Endothelial cell (in vitro differentiated cells): ENCODE measurements at places on chromosomes 1 and 21. TPM values are rescaled to one million over a fixed set of nuclear protein-coding genes. Genes with fewer than 3 reads are reported as not detected.

DNA sequence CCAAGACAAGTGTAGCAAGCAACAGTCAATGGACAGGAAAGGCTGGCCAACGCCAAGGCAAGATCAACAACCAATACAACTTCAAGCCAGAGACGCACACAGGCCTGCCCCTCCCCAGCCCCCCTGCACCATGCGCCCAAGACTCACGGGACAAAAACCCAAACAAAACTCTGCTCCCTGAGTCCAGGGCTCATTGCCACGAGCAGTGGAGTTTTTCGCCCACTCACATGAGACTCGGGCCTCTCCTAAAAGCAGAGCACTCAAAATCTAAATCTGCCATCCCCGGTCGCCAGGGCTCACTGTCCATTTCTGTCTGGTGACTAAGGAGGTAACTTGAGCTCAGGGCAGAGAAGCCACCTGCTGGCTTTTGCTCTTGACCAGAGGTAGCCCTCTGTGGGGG, 174.8 kb downstream of the CLIC6 start:
- DNase-seq, result no peak

- no peak for DNase-seq
Measured at GRCh38 chr1:227937031-227937837, 10.5 kb downstream of the WNT9A start.

- DNase-seq, result no peak
Measured at GRCh38 chr1:159996653-159997052, 35.1 kb downstream of the PIGM start.

DNA sequence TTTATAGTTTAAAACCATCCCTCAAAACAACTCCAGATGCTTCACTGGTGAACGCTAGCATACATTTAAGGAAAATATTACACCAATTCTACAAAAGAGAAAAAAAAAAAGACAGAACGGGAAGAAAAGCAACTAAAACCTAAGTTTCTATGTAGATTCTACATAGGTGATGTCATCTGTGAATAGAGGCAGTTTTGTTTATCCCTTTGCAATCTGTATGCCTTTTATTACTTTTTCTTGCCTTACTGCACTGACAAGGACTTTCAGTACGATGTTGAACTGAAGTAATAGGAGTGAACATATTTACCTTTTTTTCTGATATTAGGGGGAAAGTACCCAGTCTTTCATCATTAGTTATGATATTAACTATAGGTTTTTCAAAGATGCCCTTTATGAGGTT, 101.7 kb upstream of the HAO2 start:
- no peak for DNase-seq

DNA sequence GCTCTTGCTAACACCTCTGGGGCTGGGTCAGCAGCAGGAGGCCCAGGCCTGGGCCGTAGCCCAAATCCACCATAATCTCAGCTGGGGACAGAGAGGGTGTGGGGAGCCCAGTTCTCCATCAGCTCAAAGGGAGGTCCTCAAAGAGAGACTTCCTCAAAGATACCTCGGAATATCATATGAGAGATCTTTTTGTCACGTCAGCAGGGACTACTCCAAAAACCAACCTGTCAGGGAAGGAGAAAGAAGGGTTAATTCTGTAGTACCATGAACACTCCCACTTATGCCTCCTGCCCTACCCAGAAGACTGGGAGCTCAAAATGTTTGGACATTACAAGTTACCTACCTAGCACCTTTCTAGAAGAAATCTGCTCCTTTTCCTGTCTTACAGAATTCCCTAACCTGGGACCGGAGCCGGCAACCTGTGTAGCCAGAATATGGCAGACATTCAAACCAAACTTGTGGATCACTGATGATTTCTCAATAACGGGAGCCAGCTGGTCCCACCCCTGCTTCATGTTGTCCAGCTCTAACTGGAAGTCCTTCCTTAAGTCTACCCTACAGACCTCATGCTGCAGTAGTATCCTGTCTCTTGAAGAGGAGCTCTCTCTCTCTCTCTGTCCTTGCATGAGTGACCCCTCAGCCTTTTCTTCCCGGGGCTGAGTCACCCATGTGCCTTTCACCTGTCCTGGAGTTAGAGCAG, 4.8 kb downstream of the RSPO1 start:
- no peak for DNase-seq

The MNDA gene
- not detected for total RNA-seq

The CADM3 gene
- 4.0 TPM for total RNA-seq

The TBX19 gene
- 1.1 TPM for total RNA-seq
